ENCODE measurements at places on chromosomes 16 and 17. TPM values are rescaled to one million over a fixed set of nuclear protein-coding genes. Genes with fewer than 3 reads are reported as not detected.
A peak's percentile ranks its signal among the peaks of the same experiment; 100 is the strongest.

DNA sequence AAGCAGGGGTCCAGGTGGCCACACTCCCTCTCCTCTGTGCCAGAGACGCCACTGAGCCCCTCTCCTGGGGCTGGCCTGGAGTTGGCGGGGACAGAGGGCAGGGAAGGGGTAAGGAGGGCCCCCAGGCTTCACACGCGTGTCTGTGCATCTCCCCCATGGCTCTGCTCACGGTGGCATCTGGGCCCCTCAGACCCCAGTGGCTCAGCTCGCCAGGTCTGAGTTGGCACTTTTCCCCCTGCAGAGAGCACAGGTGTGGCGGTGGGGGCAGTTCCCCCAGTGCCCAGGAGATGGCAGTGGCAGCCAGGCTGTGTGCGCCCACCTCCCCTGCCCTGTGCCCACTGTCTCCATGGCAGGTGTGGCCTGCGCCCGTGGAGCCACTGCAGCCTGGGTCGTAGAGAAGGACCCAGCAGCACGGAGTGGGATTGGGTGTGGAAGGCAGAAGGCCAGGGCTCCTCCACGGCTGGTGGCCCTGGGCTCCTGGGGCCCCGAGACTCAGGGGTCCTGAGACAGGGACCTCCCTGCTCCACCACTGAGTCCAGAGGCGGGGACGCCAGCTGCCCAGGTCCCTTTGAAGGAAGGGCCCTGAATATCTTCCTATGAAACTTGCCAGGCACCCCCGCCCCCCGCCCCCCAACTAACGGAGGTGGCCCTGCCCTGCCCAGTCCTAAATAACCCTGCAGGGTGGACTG is 4.3 kb upstream of the APRT start:
- peaks cover 16% of the 10 kb centered on the region for H3K4me1 ChIP-seq
- H3K27ac ChIP-seq = no peak overlapping the region
- no peak overlapping the region for H3K4me3 ChIP-seq
- no peaks in the 10 kb centered on the region for H3K36me3 ChIP-seq
- DNase-seq = no peak
- H3K27me3 ChIP-seq = no peaks in the 10 kb centered on the region

Gene RPL19
- 1,654 TPM for polyA plus RNA-seq

GRCh38 chr16:68487203-68487514 is 38.9 kb upstream of the SMPD3 start:
- no peaks in the 10 kb centered on the region for H3K4me1 ChIP-seq
- H3K36me3 ChIP-seq = no peaks in the 10 kb centered on the region
- H3K27me3 ChIP-seq = no peaks in the 10 kb centered on the region

- H3K4me3 ChIP-seq = no peak overlapping the region
- DNase-seq = no peak
- H3K36me3 ChIP-seq = no peaks in the 10 kb centered on the region
- peaks cover 10% of the 10 kb centered on the region for H3K27me3 ChIP-seq
Measured at GRCh38 chr17:74490716-74491115, 24.3 kb downstream of the CD300A start.

Gene FADS6
- not detected for polyA plus RNA-seq

DNA sequence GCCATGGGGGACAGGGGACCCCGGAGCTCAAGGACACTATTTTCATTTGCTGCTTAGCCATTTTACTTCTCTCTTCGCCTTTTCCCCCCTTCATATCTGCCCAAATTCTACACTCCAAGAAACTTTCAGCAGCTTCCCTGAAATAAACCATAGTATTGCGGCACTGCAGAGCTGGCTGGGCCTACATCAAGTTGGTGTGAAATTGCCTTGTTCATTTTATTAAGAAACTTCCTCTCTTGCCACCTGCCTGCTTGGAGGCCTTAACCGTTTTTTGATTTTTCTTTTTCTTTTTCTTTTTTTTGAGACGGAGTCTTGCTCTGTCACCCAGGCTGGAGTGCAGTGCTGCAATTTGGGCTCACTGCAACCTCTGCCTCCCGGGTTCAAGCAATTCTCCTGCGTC is 7.4 kb upstream of the CPNE2 start:
- H3K36me3 ChIP-seq = no peaks in the 10 kb centered on the region
- no peak overlapping the region for H3K4me3 ChIP-seq
- H3K27me3 ChIP-seq = no peaks in the 10 kb centered on the region
- DNase-seq = no peak

GRCh38 chr17:44343510-44344209 is 1.4 kb upstream of the GRN start:
- DNase-seq = no peak
- H3K4me1 ChIP-seq = peaks cover 16% of the 10 kb centered on the region
- H3K36me3 ChIP-seq = no peaks in the 10 kb centered on the region
- no peak overlapping the region for H3K27ac ChIP-seq

DNA sequence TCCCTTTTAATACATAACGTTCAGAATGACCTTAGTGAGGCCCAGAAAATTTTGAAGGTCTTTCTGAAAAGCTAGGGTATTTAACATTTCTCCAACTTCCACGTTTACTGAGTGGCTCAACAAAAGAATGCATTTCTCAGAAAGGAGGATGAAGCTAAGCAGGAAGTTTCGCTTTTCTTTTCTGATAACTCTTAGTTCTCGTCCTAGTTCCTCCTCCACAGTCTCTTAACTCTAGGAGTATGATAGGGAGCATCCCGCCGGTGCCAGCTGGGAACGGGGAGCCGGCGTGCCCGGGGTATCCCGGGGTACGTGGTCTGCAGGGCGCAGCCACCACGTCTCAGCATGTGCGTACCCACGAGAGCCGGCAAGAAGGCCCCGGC is 363 bp downstream of the KARS1 start:
- peak overlapping the region; percentile 98 for H3K4me3 ChIP-seq
- H3K27ac ChIP-seq = peak overlapping the region; percentile 98
- DNase-seq = no peak
- H3K27me3 ChIP-seq = no peaks in the 10 kb centered on the region

DNA sequence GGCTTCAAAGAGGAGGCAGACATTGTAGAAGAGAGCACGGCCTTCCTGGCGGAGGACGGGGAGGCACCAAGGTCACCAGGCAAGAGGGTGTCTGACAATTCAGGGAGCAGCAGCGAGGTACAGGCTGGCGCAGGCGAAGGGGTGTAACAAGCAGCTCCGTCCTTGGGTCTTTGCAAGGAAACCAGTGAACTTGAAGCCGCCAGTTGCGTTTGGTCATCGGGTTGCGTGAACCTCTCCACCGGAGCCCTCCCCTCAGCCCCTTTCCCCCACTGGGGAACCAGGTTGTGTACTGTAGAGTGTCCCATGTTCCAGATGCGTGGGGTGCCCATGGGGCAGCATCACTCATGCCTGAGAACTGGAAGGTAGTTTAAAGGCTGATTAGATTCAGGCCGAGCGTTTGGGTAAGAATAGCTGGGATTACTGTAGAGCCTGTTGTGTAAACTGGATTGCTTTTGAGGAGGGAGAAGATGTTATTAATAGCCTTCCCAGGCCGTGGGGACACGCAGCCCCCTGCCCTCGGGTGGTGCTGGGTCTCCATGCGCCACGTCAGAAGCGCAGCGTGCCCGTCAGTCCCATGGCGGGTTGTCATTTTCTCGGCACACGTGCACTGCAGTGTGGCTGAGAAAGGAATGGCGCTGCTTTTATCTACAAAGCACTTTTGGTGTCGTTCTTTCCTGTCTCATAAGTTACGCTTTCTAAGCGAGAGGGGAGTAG is 2.5 kb downstream of the MRPL12 start:
- H3K27ac ChIP-seq = no peak overlapping the region
- no peaks in the 10 kb centered on the region for H3K27me3 ChIP-seq
- DNase-seq = no peak
- H3K36me3 ChIP-seq = peaks cover 8% of the 10 kb centered on the region
- no peak overlapping the region for H3K4me3 ChIP-seq

Gene KRTAP1-1
- not detected for polyA plus RNA-seq

Data from heart right ventricle (tissue), 16 donors.